AG10803 (cell line): ENCODE measurements at places on chromosomes 13 and 19.
A peak's percentile ranks its signal among the peaks of the same experiment; 100 is the strongest.

DNA sequence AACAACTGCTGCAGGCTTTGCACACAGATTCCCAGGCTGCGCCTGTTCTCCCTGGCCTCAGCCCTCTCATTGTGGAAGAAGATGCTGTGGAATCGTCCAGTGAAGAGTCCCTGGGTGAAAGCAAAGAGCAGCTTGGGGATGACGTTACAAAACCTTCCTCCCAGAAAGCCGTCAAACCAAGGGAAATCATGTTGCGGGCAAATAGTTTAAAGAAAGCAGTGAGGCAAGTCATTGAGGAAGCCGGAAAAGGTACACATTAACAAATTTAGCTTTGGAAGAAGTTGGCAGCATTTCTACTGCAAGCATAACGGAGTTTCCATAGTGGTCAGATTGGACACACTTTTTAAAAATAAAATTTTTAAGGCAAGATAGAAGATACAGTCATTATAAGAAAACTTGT lies 82.9 kb upstream of the AKAP11 start:
- DNase-seq, result no peak

- peak; percentile 82 for DNase-seq
Observed at GRCh38 chr19:44662691-44663385, 8.4 kb upstream of the CEACAM19 start.

DNA sequence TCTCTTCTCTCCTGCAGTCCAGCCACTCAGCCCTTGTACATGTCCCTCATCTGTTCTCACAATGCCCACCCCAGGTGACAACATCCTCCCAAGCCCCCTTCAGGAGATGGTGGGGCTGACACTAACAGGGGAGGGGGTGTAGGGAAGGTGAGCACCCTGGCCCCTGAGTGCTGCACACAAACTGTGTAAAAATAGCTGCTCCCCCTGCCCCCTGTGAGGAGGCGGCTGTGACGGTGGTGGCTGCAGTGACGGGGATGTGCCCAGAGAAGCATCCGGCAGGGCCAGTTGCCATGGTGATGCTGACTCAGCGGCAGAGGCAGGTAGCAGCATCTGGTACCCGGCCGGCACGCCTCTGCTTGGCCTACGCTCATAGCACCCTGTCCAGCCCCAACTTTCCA lies 13.0 kb upstream of the JUND start:
- DNase-seq, result no peak

GRCh38 chr13:107450931-107451330 lies 764.4 kb downstream of the LIG4 start:
- peak; percentile 92 for DNase-seq

- DNase-seq, result peak; percentile 52
Observed at GRCh38 chr13:44271031-44271455, 102.6 kb upstream of the SERP2 start.

DNA sequence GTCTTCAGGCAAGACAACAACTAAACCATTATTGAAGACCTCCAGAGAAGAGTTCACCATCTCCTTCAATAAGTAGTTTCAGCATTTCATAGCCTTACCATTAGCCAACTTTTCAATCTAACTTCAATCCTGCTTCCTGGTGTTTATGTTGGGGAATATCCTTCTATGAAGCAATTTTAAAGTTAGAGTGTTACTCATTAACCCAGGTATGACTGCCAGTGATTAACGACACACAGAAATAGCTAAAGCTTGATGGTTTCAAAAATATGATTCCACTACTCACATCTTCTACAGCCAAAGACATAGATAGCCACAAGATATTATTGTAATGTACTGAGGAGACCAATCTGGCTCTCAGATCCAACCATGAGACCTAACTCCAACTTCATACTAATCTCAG lies 403.2 kb downstream of the EFNB2 start:
- DNase-seq, result no peak

DNA sequence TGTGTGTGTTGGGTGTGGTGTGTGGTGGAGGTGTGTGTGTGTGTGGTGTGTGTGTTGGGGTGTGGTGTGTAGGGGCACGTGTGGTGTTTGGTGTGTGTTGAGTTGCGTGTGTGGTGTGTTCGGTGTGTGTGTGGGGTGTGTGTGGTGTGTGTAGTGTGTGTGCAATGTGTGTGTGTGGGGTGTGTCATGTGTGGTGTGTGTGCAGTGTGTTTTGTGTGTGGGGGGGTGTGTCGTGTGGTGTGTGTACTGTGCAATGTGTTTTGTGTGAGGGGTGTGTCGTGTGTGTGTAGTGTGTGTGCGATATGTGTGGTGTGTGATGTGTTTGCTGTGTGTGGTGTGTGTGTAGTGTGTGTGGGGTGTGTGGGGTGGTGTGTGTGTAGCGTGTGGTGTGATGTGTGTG lies 6.0 kb upstream of the KPTN start:
- no peak for DNase-seq
